ENCODE measurements at places on chromosomes 2 and 18. TPM values are rescaled to one million over a fixed set of nuclear protein-coding genes. Genes with fewer than 3 reads are reported as not detected.

Gene MLPH
- 0.36 TPM for total RNA-seq

Gene FAM124B
- total RNA-seq = 0.31 TPM

Gene TMEM169
- 1.6 TPM for total RNA-seq

Gene PTPN4
- total RNA-seq = 38.0 TPM

Gene HAAO
- total RNA-seq = 6.1 TPM

Gene ALKAL2
- total RNA-seq = 0.36 TPM

Gene LRRC30
- not detected for total RNA-seq

Gene IL1B
- not detected for total RNA-seq

Gene SCN7A
- not detected for total RNA-seq

Gene SCN1A
- total RNA-seq = not detected

Gene REG3A
- total RNA-seq = not detected

Gene NT5DC4
- not detected for total RNA-seq

Gene ALPG
- not detected for total RNA-seq

Gene CKAP2L
- total RNA-seq = 47.7 TPM

- DNase-seq = no peak
- no peak overlapping the region for H3K4me3 ChIP-seq
- no peaks in the 10 kb centered on the region for H3K27me3 ChIP-seq
- H3K36me3 ChIP-seq = no peaks in the 10 kb centered on the region
- H3K4me1 ChIP-seq = peaks cover 36% of the 10 kb centered on the region
These were observed 21.1 kb upstream of the NFATC1 start for GRCh38 chr18:79374408-79375171.

DNA sequence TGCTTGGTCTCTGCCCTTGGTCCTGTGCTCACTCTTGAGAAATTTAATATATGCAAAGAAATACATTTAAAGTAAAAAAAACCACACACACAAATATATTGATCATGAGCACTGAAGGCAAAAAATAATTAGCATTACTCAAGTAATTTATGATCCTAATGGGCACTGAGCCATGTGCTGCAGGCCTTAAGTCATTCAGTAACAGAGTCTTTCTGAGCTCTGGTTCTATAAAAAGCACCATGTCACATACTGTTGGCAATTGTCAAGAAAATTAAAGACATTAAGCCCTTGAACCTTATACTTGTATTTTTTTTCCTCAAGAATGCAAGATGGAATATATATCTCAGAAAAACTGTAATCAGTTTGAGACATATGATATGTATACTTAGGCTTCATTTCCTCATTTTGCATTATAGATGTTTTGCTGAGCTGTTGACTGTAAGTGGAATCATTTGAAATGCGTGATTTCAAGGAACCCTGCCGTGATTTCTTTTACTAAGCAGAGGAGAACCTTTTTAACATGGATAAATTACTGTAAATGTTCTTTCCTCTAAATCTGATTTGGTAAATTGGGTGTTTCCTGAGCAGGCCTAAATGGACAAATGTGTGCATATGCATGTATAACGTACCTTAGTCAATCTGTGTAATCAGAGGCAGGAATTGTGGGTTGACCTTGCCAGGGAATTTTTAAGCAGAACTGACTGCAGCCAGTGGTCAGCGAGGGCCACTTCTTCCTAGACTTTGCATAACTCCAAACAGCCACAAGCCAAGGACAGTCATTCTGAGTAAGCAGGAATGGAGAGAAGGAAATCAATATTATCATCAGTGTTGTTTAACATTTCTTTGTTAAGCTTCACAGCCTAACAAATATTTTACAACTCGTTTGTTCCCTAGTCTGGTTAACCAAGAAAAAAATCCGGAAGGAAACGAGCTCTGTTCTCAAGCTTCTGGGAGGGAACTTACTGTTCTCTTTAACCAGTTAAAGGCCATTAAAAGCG lies 191.5 kb upstream of the ATP5MC3 start:
- H3K36me3 ChIP-seq = no peaks in the 10 kb centered on the region
- no peak overlapping the region for H3K27ac ChIP-seq
- no peak overlapping the region for H3K4me3 ChIP-seq
- H3K27me3 ChIP-seq = peaks cover 16% of the 10 kb centered on the region

- no peaks in the 10 kb centered on the region for H3K27me3 ChIP-seq
- H3K4me1 ChIP-seq = peaks cover 67% of the 10 kb centered on the region
- peak; percentile 65 for DNase-seq
- peaks cover 17% of the 10 kb centered on the region for H3K36me3 ChIP-seq
These were observed 81.1 kb upstream of the CD302 start for GRCh38 chr2:159879051-159879604.

GRCh38 chr18:49666045-49666775 lies 104.4 kb downstream of the LIPG start:
- H3K27me3 ChIP-seq = peaks cover 31% of the 10 kb centered on the region
- no peak overlapping the region for H3K27ac ChIP-seq
- H3K36me3 ChIP-seq = no peaks in the 10 kb centered on the region
- DNase-seq = no peak
- no peak overlapping the region for H3K4me3 ChIP-seq

DNA sequence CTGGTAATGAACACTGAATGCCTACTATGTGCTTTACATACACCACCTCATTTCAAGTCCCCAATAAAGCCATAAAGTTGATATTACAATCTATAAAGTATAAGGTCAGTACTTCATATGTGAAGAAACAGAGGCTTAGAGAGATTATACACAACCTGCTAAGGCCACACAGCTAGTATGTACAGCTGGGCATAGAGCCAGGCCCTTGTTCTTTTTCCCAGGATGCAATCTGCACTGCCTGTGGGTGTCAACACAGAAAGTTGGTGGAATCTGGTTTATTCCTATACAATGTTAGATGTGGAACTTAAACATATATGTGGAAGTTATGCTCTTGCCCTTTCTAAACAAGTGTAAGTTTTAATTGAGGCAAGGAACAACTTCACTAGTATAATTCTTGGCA lies 32.8 kb downstream of the INSIG2 start:
- no peaks in the 10 kb centered on the region for H3K36me3 ChIP-seq
- H3K27ac ChIP-seq = no peak overlapping the region
- peaks cover 19% of the 10 kb centered on the region for H3K27me3 ChIP-seq
- H3K4me3 ChIP-seq = no peak overlapping the region
- no peak for DNase-seq
- no peaks in the 10 kb centered on the region for H3K4me1 ChIP-seq

DNA sequence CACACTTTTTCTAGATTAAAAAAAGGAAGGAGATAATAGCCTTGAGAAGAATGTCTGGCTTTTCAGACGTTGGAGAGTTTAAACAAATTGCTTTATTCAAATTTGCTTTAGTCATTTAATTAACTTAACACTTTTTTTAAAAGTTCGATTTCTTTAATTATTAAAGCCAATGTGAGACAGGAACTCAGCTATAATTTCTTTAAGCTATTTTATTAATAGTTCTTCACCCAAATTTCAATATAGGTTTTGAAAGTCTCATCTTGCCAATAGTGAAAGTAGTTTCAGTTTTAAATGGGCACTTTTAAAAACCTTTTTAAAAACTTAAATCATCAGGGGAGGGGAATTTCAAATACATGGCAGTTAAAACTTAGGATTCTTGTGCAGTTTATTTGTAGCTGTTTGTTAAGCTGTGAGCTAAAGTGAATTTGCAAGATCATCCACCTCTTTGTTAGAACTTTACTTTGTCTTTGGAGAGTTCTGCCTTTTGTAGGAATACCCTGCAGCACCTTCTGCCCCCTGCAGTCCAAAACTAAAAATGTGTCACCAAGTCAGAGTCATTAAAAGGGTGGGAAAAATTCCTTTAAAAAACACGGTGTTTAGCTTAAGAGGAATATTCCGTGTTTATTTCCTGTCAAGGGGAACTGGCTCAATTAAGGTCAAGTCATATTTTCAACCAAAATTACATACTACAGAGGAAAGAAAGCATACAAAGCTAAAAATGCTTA lies 4.6 kb downstream of the TGIF1 start:
- peak overlapping the region; percentile 95 for H3K4me3 ChIP-seq
- DNase-seq = peak; percentile 30
- peaks cover 70% of the 10 kb centered on the region for H3K4me1 ChIP-seq
- H3K36me3 ChIP-seq = peaks cover 35% of the 10 kb centered on the region
- peak overlapping the region; percentile 96 for H3K27ac ChIP-seq

DNA sequence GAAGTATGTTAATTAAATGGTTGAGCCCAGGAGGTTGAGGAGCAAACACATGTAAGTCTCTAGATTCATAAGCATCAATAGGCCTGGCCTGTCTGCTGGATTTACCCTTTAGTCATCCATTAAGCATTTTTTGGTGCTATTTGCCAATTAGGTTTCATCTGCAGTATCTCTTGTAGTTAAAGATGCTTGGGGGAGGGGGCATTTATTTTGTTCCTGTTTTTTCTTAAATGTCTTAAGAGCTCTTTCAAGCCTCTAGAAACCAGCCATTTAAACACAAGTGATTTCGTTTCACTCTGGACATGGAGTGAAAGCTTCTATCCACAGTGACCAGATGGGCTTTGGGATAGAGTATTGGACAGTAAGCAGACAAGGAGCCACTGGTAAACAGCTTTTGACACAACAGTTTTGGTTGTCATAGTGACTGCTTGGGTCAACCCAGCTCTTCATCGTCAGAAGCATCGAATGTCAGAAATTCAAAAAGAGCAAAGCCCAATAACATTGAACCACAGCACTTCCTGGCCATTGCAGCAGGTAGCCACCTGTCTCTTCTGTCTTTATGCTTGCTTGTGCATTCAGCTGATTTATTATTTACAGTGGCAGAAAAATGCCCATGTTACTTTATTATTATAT lies 4.9 kb downstream of the QPCT start:
- H3K27me3 ChIP-seq = peaks cover 61% of the 10 kb centered on the region
- no peaks in the 10 kb centered on the region for H3K36me3 ChIP-seq
- H3K27ac ChIP-seq = no peak overlapping the region
- peaks cover 8% of the 10 kb centered on the region for H3K4me1 ChIP-seq
- no peak overlapping the region for H3K4me3 ChIP-seq

GRCh38 chr2:98468621-98469236 lies 24.1 kb downstream of the INPP4A start:
- H3K36me3 ChIP-seq = peaks cover 2% of the 10 kb centered on the region
- H3K27me3 ChIP-seq = no peaks in the 10 kb centered on the region

- H3K27me3 ChIP-seq = no peaks in the 10 kb centered on the region
- no peak overlapping the region for H3K4me3 ChIP-seq
- DNase-seq = no peak
- no peak overlapping the region for H3K27ac ChIP-seq
These were observed 33.6 kb downstream of the EHD3 start for GRCh38 chr2:31267437-31268120.

DNA sequence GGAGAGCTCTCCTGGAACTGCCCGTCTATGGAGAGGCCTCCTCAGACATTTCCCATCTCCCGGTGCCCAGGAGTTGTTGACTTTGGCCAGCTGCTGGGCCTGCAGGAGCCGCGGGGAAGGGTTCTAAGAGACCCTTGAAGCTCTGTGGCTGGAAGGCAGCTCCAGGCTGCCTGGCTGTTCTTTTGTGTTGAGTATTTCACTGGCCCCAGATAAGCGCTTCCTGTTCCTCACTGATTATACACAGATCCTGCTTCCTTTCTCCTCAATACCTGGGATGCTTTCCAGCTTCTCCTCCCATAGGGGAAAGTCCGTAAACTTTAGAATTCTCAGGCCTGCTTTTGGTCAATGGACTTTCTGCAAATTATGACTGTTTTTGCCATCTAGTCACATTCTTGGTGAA lies 57.8 kb downstream of the TGOLN2 start:
- no peak for DNase-seq
- no peak overlapping the region for H3K27ac ChIP-seq
- no peak overlapping the region for H3K4me3 ChIP-seq
- H3K27me3 ChIP-seq = peaks cover 5% of the 10 kb centered on the region
- H3K36me3 ChIP-seq = no peaks in the 10 kb centered on the region
- H3K4me1 ChIP-seq = no peaks in the 10 kb centered on the region

DNA sequence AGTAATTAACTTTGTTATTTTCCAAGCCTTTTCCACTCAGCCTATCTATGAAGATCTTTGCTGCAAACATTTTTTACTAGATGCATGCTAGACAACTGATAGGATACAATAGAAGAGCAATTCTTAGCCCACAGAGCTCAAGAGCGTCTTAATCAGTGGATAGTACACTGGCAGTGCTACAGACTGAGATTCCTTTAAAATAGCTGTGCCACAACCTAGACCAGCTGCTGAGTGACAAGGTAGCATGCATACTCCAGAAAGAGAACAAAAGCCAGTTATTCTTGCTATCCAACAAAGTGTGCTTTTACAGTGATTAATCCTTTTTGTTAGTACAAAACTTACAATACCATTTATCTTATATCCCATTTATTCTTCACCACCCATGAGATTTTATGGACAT lies 507.9 kb upstream of the SYT4 start:
- DNase-seq = no peak
- H3K27ac ChIP-seq = no peak overlapping the region
- H3K4me3 ChIP-seq = no peak overlapping the region
- H3K4me1 ChIP-seq = no peaks in the 10 kb centered on the region

GRCh38 chr2:16007167-16007934 lies 67.0 kb downstream of the MYCN start:
- no peak overlapping the region for H3K4me3 ChIP-seq
- H3K27me3 ChIP-seq = peaks cover 20% of the 10 kb centered on the region

DNA sequence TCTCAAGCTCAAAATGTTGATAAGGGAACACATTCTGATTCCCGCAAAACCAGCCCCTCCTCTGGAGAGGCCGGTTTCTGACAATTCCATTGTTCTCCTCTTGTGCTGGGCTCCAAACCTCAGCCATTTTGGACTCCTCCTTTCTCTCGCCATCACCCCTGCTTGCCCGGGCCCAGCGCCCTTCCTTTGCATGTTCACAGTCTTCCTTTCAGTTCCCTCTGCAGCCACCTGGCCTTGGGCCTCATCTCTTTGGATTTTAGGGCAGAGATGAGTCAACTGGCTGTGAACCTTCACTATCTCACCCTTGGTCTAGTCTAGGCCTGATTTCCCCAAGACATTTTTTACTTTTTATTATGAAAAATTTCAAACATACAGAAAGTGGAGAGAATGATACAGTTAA lies 155.9 kb upstream of the MAP3K20 start:
- H3K4me1 ChIP-seq = no peaks in the 10 kb centered on the region
- DNase-seq = no peak
- H3K36me3 ChIP-seq = no peaks in the 10 kb centered on the region
- H3K27me3 ChIP-seq = peaks cover 6% of the 10 kb centered on the region
- no peak overlapping the region for H3K27ac ChIP-seq

- H3K36me3 ChIP-seq = no peaks in the 10 kb centered on the region
- H3K27me3 ChIP-seq = no peaks in the 10 kb centered on the region
- DNase-seq = no peak
- no peaks in the 10 kb centered on the region for H3K4me1 ChIP-seq
- H3K4me3 ChIP-seq = no peak overlapping the region
These were observed 518.4 kb upstream of the SPHKAP start for GRCh38 chr2:228699888-228700287.

- no peaks in the 10 kb centered on the region for H3K36me3 ChIP-seq
- H3K27me3 ChIP-seq = no peaks in the 10 kb centered on the region
- H3K4me3 ChIP-seq = no peak overlapping the region
- no peaks in the 10 kb centered on the region for H3K4me1 ChIP-seq
- no peak for DNase-seq
- no peak overlapping the region for H3K27ac ChIP-seq
These were observed 66.6 kb downstream of the MTCL1 start for GRCh38 chr18:8771930-8772329.

GRCh38 chr2:108641756-108642155 lies 77.5 kb upstream of the RANBP2 start:
- H3K4me3 ChIP-seq = no peak overlapping the region
- peaks cover 39% of the 10 kb centered on the region for H3K4me1 ChIP-seq
- H3K27ac ChIP-seq = no peak overlapping the region
- peaks cover 9% of the 10 kb centered on the region for H3K36me3 ChIP-seq
- no peak for DNase-seq

- H3K27ac ChIP-seq = peak overlapping the region; percentile 47
- H3K36me3 ChIP-seq = peaks cover 33% of the 10 kb centered on the region
- no peak for DNase-seq
- no peaks in the 10 kb centered on the region for H3K4me1 ChIP-seq
- H3K4me3 ChIP-seq = no peak overlapping the region
These were observed 28.7 kb downstream of the ESCO1 start for GRCh38 chr18:21571772-21572171.

Measured in activated T-cell treated with anti-CD3 and anti-CD28 coated beads, Interleukin-2, amount 50 U/mL, for 72 hours (primary cell).